Kasumi-1 (cell line): ENCODE measurements at places on chromosomes 1 and 21.
A peak's percentile ranks its signal among the peaks of the same experiment; 100 is the strongest.

GRCh38 chr1:12032161-12032621 is 12.9 kb downstream of the MIIP start:
- DNase-seq, result no peak

GRCh38 chr1:10624256-10625050 is 149.7 kb downstream of the PEX14 start:
- DNase-seq, result no peak

- no peak for DNase-seq
Measured at GRCh38 chr1:47803815-47804501, 193.2 kb downstream of the TRABD2B start.

GRCh38 chr21:36419996-36420395 is 34.8 kb downstream of the CHAF1B start:
- peak; percentile 86 for DNase-seq

GRCh38 chr1:156372265-156372586 is 3.2 kb downstream of the RHBG start:
- no peak for DNase-seq

- no peak for DNase-seq
Measured at GRCh38 chr1:43305926-43306687, 5.3 kb downstream of the TIE1 start.

- DNase-seq, result no peak
Measured at GRCh38 chr1:102872526-102872925, 235.8 kb downstream of the COL11A1 start.

GRCh38 chr21:41932191-41932575 is 21.6 kb downstream of the C2CD2 start:
- peak; percentile 17 for DNase-seq
